ENCODE measurements at places on chromosomes 3 and 15.

- DNase-seq = peak; percentile 6
These were observed 100.3 kb downstream of the STRIT1 start for GRCh38 chr3:155192957-155193746.

DNA sequence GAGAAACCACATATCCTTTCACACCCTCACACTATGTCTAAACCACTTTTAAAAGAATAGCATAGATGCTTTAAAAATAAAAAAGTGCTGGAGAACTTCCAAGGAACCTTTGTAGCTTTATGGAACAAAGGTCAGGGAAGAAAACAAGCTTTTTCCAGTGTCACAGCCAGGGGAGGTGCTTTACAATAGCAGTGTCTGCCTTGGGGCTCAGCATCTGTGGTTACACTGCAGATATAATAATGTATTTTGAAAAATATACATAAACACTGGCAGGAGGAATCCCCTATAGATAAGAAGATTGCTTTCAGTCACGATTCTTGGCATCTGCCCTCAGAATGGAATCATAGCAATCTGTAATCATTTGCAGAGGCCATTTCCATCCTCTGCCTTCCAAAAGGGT is 362.4 kb upstream of the LRRC3B start:
- DNase-seq = no peak

DNA sequence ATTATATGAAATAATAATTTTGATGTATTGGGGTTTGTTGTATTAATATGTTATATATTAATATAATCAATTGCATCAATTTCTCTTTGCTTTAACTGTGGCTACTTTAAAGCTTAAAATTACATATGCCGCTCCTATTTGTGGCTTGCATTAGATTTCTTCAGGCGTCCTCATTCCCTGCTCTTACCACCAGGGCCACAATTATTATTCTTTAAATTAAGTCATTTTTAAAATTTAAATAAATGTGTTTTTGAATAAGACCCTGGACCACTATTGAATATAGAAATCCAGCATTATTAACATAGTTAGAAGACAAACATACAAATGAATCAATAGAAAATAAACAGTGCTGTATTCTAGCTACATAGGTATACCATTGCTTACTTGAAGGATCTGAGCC is 55.5 kb upstream of the SNTN start:
- no peak for DNase-seq

DNA sequence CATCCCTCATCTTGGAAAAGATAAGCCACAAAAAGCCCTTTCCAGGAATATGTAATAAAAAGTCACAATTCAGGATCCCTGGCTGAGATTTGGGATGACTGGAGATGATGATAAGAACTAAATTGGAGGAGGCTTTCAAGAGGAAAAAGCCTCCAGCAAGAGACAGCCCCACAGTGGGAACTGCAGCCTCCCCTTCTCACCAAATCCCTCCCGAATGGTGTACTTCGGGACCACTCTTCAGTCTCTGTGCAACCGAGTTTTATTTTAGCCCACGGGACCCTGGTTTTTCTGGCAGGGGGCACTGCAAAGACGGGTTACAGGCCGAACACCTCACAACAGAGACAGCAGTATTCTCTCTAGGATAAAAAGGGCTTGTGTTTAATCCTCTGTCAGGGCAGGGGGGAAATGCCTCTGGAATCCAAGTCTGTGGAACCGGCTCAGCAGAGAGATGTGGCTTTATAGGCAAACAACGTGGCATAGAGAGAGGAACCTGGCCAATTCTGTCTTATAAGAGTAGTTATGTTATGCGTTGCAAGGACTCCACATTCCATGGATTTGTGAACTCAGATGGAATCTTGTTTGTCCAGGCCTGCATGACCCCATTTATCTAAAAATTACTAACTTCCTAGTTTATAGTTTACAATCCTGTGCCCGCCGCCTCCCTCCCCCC is 1.2 kb upstream of the LMCD1 start:
- no peak for DNase-seq

- no peak for DNase-seq
These were observed 22.2 kb downstream of the ANP32A start for GRCh38 chr15:68798346-68799094.

- no peak for DNase-seq
These were observed 883 bp downstream of the RTP4 start for GRCh38 chr3:187369089-187369447.

DNA sequence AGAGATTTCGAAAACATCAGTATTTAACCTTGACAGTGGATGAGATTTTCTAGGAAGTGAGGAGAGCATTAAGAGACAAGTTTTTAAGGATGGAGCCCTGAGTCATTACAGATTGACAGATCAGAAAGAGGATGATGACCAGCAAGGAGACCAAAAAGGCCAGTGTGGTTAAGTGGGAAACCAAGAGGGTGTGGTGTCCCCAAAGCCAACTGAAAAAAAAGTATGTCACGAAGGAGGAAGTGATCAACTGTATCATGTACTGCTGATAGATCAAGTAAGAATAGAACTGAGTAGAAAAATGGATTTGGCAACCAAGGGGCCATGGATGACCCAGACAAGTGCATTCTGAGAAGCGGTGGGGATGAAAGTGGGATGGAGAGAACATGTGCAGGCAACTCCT is 491.8 kb downstream of the FHIT start:
- DNase-seq = no peak

DNA sequence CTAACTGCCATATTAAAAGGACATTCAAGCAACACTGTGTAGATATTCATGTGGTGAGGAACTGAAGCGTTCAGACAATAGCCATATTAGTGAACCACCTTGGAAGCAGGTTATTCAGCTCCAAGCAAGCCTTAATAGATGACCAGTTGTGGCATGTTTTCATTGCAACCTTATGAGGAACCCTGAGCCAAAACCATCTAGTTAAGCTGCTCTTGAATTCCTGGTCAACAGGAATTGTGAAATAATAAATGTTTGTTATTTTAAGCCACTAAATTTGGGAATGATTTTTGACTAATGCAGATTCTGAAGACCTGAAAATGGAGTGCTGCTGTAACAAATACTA is 73.0 kb downstream of the SPRED1 start:
- DNase-seq = no peak

GRCh38 chr15:92763459-92763858 is 107.9 kb upstream of the FAM174B start:
- no peak for DNase-seq

DNA sequence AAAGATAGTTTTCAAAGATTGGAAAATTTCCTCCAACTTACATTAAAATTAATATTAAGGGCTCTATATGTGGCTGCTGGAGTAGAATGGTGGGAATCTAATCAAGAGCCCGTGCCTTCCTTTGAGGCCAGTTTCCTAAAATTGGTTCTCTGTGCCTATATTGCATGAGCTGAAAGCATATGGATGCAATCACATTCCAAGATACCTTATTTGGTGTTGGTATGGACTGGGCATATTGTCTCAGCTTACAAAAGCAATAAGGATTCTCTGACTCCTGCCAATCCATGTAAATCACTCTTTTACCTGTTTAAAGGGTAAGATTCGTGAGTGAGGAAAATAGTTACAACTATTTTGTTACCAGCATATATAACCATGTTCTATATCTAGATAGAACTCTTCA is 111.6 kb downstream of the GREM1 start:
- no peak for DNase-seq

GRCh38 chr15:100623301-100623700 is 20.9 kb downstream of the ASB7 start:
- DNase-seq = no peak

GRCh38 chr15:57224664-57225063 is 151.6 kb upstream of the CGNL1 start:
- peak; percentile 2 for DNase-seq

DNA sequence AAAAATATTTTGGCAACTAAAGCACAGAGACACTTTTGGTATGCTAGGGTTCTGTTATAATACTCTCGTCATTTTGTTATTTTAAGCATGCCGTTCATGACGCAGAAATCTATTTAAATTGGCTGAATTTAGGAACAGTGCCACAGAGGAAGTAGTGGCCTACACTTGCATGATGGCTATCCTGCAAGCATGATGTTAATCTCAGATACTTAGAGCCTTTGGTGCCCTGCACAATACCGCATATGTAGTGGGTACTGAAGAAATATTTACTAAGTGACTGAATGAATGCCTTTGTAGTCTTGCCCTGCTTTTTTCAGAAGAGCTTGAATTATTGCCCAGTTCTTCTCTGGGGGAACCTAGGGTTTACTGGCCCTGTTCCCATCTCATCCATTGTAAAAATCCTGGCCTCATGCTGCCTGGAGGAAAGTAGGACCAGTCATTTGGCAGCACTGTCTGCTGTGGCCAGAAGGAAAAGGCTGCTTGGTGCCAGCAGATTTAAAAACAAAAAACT is 79.0 kb downstream of the SERPINI1 start:
- DNase-seq = no peak

- no peak for DNase-seq
These were observed 422.6 kb downstream of the ROBO1 start for GRCh38 chr3:79344876-79345871.

DNA sequence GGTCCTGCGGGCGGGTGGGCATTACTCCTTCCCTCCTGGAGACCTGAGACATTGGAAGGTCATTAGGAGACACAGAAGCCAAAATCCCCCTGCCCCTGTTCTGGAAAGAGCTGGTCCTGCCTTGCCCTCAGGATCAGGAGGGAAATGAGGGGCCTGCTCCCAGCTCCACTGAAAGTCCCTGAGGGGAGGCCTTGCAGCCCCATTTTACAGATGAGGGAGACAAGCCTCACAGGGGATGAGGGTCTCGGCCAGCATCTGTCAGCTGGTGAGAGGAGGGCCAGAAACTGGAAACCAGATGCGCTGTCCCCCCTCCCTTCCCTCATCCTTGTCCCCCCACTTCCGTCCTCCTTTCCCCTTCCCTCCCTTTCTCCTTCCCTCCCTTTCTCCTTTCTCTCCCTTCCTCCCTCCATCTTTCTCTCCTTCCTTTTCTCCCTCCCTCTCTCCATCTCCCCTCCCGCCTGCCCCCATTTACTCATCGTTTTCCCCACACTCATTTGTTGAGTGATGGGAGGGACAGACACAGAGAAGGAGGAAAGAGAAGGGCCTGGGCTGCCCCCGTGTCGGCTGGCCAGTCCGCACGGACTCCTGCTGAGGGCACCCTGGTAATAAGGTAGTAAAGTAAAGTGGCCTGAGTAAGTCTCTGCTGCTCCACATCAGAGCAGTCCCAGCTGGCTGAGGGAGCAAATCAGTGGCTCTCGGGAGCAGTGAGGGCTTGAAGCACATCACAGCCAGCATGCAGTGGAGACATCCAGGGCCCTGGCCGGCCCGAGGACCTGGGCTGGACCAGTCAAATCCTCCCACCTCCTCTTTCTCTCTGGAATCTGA is 112.4 kb upstream of the ALDH1A3 start:
- no peak for DNase-seq

GRCh38 chr3:81910244-81910852 is 148.9 kb upstream of the GBE1 start:
- DNase-seq = peak; percentile 19

- peak; percentile 26 for DNase-seq
These were observed 30.9 kb downstream of the CDC25A start for GRCh38 chr3:48157202-48157840.

DNA sequence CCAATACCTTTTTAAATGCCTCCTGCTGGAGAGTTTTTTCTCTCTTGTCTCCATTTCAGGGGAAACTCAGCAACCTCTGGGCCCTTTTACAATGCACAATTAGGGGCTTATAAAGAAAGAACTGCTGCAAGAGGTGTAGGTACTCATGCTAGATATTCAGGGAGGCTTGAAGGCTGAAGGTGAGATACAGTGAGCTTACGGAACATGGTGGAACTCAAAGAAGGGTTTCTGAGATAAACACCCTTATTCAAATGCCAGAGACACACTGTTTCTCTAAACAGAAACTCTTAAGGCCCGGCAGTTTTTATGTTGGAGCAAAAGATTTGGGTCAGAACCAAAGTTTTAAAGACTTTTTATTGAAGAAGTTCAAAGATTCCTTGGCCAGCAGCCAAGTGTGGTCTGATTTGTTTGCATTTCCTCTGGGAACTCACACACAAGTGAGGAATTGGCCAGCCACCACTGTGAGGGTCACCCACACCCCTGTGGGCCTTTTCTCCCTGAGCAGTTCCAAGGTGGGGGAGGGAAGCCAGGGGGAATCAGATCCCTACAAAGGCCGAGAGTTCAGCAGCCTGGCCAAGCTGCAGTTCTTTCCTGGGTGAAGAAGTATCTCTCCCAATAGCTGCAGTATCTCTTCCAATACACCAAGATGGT is 47.8 kb downstream of the TNFAIP8L3 start:
- DNase-seq = no peak

DNA sequence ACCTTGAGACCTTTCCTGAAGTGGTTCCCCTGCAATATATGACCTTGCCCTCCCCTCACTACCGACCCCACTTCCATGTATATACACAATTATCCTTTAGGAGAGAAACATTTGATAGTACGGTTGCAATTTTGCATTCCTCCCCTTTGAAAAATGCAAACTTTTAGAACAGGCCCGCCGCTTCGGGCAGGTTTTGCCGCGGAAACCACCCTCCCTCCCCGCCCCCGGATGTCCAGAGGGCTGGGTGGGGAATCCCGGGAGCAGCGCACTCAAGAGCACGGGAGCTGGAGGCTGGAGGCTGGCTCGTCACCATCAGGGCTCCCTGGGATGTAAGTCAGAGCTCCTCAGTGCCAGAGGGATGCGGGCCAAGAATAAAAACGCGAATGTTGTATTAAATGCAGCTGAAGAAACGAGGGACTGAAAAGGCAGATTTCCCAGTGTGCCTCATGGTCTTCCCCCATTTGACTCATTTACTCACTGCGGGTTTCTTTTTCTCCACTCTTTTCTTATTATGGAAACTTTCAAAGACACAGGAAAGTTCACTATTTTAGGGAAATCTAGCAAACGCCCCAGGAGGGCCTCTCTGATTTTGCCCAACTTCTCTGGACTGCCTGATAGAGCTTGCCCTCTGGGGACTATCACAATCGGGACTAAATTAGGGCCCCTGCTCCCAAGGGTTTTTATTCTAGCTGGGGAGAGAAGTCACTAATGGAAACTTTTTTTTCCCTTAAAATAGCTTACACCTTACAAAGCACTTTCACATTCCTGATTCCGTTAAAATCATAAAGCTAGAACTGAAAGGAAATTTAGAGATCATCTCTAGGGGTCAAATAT is 2.9 kb upstream of the USP3 start:
- DNase-seq = peak; percentile 53

DNA sequence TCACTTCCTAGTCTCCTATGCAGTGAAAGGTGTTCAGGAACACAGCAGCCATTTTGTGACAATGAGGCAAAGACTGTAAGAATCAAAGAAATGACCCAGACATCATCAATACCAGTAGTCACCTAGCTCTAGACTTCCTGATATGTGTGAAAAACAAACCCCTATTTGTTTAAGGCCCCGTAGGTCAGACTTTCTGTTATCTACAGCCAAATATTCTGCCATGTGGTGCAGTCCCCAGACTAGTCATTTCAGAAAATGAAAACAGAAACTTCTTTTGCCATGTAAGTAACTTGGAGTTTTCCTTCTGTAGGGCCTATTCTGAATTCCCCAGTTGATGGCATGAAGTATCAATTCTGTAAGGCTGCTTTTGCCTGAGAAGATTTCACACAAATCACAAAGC is 181.7 kb upstream of the SNTN start:
- DNase-seq = no peak

Measured in SW480 (cell line).